ENCODE measurements at places on chromosomes 3 and 15.

GRCh38 chr3:99857278-99857677 is 39.6 kb downstream of the CMSS1 start:
- DNase-seq: no peak

DNA sequence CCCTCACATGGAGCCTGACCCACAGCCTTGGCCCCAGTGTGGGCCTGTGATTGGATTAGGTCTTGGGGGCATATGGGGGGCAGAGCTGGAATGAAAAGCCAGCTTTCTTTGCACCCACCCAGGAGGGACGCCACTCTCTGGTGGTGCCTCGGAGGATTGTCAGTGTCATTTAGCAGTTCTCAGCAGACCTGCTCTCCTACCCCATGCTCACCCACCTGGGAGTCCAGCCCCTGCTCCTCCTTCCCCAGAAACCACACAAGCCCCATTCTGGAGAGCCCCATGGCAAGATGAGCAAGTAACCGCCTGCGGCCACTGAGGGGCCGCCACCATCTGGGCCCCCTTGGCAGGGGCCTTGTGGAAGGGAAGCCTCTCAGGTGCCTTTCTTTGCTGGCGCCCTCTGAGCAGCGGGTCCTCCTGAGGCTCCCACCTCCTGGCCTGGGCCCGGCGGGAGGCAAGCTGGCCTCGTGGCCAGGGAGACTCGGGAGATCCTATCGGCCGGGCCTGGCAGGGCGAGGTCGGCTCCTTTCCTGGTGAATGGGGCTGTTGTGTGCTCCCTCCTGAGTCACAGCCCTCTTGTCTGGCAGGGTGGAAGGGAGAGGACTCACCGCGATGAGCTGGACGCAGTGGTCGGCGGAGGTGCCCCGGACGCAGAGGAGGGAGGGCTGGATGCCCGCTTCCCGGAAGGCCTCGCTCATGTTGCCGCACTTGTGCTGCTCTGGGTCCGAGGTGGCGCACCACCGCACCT is 2.3 kb downstream of the MELTF start:
- no peak for DNase-seq

DNA sequence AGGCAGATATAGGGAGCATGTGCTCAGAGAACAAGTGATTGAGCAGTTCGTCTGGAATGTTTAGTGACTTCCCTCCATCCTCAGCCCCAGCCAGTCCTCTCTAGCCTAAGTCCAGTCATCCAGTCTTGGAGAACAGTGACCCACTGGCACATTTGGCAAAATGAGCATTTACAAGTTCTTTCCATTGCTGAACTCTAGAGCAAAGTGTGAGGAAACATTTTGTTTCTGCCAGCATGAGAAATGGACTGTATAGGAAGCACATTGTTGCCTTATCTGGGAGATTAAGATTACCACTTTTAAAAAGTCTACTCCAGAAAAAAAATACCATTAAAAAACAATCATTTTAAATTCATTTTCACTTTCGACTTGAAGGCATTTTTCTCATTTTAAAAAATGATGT is 353.6 kb downstream of the SHQ1 start:
- no peak for DNase-seq

- no peak for DNase-seq
These were observed 180.2 kb upstream of the NR2F2 start for GRCh38 chr15:96150254-96150653.

DNA sequence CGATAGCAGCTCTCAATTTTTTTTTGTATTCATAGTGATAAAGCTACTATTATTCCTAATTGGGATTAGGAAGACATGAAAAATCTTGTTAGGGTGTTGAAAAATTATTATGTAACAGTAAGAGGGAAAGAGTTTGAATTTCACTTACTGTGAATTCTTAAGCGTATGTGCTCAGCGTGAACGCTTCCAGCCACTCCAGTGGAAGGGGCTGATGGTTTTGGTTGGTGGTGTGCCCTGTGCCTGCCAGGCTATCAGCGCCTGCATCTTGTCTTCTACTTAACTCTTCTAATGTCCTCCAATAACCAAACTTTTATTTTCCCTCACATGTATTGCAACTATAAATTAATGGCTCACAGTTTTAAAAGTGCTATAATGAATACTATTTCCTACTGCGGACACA is 22.5 kb downstream of the CDIN1 start:
- DNase-seq: no peak

GRCh38 chr3:155488671-155489070 is 195.2 kb upstream of the STRIT1 start:
- DNase-seq: no peak

DNA sequence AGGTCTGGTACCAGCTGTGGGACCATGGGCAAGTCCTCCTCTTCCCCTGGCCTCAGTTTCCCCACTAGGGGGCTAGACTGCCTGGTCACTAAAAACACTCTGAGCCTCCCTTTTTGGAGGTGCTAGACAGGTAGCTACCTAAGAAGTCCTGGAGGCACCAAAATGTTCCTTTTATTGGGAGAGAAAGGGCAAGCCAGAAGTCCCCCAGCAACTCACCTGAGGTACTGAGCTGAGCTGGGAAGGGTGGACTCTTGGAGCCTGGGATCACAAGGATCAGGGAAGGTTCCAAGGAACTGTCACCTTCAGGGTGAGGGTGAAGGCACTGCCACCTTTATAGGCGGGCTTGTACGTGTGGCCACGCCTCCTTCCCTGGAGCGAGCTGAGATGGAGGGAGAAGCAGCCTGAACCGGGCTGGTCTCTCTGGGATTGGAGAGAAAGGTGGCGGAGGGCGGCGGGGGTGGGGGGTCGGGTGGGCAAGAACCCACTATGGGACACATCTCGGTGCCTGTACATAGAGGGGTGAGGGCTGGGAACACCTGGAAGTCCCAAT is at the start of gene CYP1A1:
CYP1A1 (minus strand) TSS at position 304 of the 550 bp plus-strand sequence. CDS start 2,431 bp downstream, outside the sequence.
- DNase-seq: peak; percentile 59

GRCh38 chr15:84595660-84596059 is 5.1 kb upstream of the ZSCAN2 start:
- no peak for DNase-seq

DNA sequence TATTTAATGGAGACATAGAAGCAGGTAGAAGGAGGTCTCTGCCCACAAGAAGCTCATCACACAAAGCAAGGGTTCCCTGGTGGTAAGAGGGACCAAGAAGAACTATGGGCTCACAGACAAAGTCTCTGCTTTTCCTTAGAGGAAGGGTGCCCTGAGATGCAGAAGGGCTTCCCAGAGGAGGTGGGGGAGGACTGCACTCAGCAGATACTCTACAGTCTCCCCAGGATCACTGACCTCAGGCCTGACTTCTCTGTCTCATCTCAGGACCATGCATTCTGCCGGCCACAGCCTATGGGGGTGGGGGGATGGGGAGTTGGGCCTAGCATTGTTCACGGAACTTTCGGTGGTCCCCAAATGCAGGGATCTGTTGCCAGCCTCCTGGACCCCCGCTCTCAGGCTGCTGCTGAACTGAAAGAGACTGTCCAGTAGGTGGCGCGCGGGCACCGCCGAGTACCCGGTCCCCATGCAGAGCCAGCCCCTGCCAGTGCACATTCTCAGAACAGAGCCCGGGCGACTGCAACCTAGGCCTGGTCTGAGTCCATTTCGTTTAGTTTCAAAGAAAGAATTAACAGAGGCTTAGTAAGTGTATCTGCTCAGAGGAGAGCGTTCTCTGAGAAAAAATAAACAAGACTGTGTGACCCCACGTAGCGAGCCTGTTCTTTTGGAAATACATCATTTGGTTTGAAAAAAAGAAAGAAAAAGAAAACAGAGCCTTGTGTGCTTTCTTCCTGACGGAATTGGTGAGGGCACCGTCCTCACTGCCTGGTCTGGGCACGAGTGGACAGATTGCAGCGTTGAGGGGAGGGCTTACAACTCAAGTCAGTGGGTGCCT is 74.1 kb downstream of the LRTM1 start:
- peak; percentile 85 for DNase-seq

DNA sequence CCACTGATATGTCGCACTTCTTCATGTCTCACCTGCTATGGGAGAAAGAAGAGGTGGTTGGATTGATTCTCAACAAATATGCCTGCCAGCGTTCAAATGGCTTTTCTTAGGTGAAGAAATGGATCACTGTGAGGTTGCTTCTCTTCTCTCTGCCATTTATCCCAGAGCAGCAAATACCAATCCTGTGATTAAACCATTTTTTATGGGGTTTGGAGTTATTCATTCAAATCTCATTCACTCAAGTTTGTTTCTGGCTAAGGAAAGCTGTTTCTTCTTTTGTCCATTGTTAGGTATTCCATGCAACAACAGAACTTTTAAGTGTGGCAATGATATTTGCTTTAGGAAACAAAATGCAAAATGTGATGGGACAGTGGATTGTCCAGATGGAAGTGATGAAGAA is 12.2 kb upstream of the C3orf52 start:
- DNase-seq: no peak

GRCh38 chr15:40368719-40369473 is 10.9 kb downstream of the DISP2 start:
- DNase-seq: no peak

DNA sequence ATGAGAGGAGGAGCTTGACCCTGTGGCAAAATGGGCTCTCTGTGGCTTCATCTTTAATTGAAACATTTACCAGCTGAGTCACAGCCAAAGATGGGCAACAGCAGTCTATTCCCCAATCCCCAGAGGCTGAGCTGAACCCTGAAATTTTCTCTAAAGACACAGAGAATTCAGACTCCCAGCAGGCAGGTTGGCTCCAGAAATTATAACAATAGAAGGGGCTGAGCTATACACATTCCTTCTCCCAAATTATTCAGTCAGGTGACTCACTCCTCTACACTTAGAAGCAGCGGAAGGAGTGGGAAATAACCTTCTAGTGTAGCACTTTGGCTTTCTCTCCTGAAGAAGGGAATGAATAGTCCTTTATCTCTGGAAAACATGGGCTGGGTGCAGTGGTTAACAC is 264.3 kb upstream of the ARHGEF26 start:
- no peak for DNase-seq

DNA sequence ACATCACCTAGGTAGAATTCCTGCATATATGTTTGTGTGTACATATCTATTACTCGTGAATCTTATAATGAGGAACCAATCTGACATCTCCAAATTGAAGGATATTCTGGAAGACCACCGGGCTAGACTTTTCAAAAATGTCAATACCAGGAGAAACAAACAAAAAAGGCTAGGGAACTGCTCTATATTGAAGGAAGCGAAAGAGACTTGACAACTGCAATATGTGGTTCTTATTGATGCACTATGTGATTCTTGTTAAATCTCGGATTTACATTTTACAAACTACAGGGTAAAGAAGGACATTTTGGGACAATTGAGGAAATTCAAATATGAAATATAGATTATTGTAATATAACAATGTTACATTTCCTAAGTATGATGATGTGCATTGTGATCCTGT is 137.5 kb upstream of the CCDC54 start:
- DNase-seq: no peak

- DNase-seq: no peak
These were observed 11.4 kb downstream of the CD86 start for GRCh38 chr3:122066331-122067213.

- DNase-seq: no peak
These were observed 12.6 kb upstream of the BAHD1 start for GRCh38 chr15:40428185-40428584.

DNA sequence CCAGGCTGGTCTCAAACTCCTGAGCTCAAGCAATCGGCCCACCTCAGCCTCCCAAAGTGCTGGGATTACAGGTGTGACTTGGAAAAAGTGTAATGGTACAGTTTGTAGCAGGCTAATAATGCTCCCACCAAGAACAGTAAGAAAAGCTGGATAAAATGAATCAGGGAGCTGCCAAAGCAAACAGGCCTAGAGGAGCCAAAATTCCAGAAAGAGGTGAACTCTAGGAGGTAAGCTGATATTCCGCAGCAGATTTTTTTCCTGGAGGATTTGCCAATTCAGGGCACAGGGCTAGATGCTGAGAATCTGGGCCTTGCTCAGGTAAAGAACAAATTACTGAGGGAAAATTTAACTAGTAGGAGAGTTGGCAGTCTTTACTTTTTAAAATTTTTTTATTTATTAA is 11.0 kb upstream of the PCYT1A start:
- no peak for DNase-seq

GRCh38 chr15:96270581-96271172 is 59.8 kb upstream of the NR2F2 start:
- no peak for DNase-seq

DNA sequence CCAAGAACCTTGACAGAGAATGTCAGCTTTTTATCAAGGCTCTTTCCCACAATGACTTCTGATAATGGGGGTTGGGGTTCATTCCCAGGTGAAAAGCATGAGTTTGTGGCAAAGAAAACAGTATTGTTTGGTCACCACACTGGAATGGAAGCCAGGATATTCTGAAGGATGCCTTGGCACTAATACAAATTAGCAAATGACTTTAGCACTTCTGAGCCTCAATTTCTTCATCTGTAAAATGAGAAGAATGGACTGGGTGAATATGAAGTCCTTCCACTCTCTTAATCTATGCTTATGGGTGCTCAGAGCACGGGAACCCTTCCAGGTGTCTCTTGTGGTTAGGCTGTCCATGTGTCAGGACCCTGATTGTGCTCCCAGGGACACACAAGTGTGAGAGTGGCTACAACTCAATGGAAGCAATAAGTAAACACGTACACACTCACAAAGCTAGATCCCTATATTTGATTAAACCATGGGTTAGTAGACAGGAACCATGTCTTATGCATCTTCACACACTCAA is 21.4 kb downstream of the RAB27A start:
- no peak for DNase-seq

DNA sequence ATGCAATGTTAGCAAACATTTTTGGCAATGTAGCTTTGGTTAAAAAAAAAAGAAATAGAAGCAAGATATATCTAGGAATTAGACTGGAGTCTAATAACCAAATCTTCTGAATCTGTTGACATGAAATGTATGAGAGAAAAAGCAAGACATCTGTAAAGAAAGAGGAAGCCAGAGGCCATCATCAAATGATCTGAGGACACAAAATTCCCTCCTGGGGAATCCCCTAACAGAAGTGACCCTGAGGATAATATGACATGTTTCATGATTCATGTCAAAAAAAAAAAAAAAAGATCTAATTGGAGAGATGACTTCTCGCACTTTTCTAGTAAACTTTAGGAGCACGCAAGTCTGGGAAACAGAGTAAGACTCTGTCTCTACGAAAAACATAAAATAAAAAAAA is 70.9 kb downstream of the IMPG2 start:
- DNase-seq: no peak

GRCh38 chr3:128050597-128050996 is 1.6 kb upstream of the SEC61A1 start:
- DNase-seq: no peak

GRCh38 chr3:31213869-31214486 is 318.7 kb upstream of the STT3B start:
- no peak for DNase-seq

DNA sequence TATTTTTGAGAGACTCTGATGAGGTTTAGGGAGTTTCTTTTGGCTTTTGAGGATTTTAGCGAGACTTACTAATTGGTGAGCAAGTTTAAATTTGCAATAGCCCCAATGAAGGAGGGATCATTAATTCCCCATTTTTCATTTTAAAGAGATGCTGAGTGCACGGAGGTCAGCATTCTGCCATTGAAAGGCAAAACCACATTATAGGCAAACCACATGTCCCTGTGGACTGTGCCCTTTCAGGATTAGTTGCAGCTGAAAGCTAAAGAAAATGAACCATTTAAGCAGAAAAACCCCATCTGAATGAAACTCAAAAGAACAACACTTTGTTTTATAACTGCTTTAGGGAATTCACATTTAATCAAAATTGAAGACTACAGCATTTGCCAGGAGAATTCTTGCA is 246.5 kb downstream of the PDZRN3 start:
- DNase-seq: no peak

GRCh38 chr3:39189959-39190269 is 2.5 kb downstream of the XIRP1 start:
- DNase-seq: peak; percentile 73

Measured in activated CD8-positive, alpha-beta memory T cell treated with anti-CD3 and anti-CD28 coated beads, Interleukin-2, amount 50 U/mL, for 48 hours (primary cell).